ENCODE measurements at places on chromosomes 7 and 10.

DNA sequence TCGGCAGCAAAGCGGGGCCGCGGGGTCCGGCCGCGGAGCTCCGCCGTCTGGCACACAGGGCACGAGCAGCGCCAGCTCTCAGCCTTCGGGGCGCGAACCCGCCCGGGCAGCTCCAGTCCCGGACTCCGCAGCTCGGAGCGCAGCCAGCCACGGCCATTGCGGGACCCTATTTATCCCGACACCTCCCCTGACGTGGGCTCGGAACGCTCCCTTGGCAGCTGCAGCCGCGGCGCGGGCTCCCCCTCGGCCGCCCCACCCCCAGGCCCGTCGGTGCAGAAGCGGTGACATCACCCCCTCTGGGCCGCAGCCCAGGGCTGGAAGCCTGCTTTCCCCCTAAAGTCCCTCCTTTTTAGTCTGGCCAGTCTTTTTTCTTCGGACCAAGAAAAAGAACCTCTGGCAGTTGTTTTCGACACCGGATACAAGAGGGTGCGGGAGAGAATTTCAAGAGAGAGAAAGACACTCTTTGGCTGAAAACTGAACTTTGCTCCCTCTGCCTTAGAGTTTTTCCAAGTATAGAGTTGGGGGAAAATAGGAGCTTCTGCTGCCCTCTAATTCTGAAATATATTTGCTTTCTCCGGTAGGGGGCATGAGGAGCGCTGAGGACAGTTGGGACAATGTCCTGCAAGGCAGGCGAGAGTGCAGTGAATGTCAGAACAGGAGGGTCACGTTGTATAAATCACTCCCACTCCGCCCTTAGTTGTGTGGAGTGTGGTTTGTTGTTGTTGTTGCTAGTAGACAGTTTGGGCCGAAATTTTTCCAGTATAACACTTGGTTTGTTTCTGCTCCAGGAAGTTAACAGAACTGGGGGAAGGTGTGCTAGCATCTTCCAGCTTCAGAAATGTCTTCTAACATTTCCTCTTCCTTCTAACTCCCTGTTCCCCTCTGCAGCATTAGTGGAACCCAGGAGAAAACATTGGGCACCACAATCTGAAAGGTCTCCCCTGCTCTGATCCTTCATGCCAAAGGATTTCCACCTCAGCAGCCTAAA is at the start of gene SFRP4:
SFRP4 (minus strand) TSS at position 145 of the 988 bp plus-strand sequence. CDS start 280 bp downstream, outside the sequence.
- peak; percentile 74 for DNase-seq

- no peak for DNase-seq
These were observed 187.4 kb upstream of the TMEM72 start for GRCh38 chr10:44723619-44724325.

- DNase-seq, result no peak
These were observed 156.0 kb downstream of the ZNF33B start for GRCh38 chr10:42482411-42482810.

GRCh38 chr10:86299562-86299961 is 67.0 kb downstream of the GRID1 start:
- DNase-seq, result no peak

- DNase-seq, result no peak
These were observed 7.6 kb upstream of the UNC5B start for GRCh38 chr10:71204746-71205145.

DNA sequence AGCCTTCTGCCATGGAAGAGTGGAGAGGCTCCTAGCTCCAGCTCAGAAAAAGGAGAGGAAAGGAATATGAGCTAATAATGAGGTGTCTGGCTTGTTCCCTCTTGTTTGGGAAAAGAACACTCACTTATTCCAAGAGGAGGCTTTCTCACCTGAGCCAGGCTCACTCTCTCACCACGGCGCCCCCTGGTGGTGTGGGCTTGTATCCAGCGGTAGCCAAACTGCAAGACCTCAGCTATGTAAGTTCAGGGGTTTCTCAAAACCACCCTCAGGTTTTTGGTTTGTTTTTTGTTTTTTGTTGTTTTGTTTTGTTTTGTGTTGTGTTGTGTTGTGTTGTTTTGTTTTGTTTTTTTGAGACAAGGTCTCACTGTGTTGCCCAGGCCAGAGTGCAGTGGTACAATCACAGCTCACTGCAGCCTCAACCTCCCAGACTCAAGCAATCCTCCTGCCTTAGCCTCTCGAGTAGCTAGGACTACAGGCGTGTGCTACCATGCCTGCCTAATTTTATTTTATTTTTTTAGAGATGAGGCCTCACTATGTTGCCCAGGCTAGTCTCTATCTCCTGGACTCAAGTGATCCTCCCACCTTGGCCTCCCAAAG is 124.0 kb downstream of the TMEM130 start:
- peak; percentile 91 for DNase-seq

DNA sequence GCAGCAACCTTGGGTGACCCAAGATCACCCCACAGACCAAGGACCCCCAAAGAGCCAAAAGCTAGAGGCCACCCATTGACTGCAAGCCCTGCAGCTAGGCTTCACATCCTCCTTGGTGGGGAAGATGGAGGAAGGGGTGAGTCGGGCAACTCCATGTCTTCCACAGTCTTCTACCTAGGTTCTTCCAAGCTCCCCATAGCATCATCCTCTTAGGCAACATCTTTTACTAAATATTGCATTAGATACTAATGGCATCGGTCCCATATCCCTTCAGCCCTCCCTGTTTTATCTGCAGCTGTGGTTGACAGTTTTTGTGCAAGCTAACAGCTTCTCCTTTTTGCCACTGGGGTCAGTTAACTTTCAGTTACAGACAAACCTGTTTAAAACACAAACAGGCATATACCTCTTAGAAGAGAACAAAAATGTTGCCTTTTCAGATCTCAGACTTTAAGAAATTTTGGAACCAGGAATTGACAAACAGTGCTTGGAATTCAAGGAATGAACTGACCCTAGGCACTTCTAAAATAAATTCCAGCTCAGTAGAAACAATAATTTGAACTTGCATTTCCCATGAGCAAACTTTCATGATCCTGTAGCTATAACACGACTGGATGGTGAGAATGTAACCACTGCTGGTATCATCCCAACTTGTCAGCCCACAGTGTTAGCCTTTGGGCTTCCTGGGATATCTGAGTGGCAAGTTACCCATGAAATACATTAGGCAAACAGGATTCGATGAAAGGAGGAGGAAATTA is 33.9 kb upstream of the MSMB start:
- no peak for DNase-seq

- no peak for DNase-seq
These were observed 1028.3 kb downstream of the SORCS1 start for GRCh38 chr10:106136175-106136574.

- no peak for DNase-seq
These were observed 21.3 kb upstream of the LIPM start for GRCh38 chr10:88781206-88781605.

DNA sequence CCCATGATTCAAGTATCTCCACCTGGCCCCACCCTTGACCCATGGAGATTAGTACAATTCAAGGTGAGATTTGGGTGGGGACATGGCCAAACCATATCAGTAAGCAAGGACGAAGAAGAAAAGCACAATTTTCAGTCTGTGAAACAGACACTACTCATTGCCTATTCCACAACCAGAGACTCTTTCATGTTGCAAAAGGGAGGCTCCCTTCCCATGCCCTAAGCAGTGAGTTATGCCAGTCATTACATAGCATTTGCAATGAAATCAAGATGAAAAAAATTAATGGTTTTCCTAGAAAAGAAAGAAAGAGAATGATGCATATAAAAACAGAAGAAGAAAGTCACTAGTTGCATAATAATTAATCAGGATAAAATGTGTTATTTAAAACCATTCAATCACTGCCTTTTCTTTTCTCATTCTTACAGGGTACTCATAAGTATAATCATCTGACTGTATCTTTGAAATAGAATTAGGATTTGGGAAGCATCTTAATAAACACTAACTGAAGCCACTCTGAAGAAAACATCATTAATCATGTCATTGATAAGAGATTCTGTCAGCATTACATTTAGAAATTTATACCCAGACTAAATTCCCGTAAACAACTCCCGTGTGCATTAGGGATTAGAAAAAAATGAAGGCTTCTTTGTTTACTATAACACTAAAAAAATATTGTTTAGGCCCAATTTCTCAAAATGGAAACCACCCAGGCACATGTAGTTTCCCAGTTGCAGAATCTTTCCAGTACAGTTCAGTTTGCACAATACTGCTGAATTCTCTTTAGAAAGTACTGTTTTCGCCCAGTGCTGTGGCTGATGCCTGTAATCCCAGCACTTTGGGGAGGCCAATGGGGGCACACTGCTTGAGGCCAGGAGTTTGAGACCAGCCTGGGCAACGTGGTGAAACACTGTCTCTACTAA is 9.1 kb downstream of the PRPS1L1 start:
- no peak for DNase-seq

DNA sequence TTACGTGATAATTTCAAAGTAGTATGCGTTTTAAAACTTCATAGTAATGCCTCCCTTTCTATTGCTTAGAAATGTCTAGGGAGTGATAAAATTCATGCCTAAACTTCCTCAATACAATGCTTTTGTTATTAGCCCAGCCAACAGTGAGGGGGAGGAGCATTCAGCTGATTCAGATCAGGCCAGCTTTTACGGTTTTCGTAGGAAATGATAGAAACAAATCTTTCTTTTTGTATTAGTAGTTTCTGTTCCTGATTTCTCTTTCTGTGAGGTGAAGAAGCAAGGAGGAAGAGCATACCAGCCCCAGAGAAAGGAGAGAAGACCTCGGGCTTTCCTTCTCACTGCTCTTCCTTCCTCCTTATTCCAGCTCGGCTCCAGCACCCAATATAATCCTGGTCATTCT is 35.2 kb upstream of the ITPRID1 start:
- DNase-seq, result no peak

DNA sequence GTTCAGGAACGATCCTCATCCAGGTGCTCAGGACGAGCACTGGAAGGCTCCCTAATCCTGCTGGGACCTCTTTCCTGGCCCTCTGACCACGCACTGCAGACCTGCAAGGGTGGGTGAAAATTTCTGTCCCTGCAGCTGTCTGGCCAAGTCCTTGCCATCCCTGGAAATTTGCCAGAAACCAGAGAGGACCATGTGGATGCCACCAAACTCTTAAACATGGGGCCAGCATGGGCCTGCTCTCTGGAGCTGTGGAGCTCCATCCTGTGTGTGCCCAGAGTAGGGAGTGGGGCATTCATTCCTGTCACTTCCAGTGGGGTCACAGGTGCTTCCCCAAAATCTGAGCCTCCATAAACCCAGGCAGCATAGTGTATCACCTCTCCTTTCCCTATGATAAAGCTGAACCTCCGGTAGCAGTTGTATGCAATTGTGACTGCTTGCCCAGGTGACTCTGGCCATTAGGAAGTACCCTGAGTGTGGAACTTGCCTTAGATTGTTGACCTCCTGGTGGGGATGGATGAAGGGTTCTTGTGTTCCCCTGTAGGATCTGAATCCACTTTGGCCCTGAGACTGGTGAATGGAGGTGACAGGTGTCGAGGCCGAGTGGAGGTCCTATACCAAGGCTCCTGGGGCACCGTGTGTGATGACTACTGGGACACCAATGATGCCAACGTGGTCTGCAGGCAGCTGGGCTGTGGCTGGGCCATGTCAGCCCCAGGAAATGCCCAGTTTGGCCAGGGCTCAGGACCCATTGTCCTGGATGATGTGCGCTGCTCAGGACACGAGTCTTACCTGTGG is 57.1 kb downstream of the DMBT1 start:
- DNase-seq, result no peak

DNA sequence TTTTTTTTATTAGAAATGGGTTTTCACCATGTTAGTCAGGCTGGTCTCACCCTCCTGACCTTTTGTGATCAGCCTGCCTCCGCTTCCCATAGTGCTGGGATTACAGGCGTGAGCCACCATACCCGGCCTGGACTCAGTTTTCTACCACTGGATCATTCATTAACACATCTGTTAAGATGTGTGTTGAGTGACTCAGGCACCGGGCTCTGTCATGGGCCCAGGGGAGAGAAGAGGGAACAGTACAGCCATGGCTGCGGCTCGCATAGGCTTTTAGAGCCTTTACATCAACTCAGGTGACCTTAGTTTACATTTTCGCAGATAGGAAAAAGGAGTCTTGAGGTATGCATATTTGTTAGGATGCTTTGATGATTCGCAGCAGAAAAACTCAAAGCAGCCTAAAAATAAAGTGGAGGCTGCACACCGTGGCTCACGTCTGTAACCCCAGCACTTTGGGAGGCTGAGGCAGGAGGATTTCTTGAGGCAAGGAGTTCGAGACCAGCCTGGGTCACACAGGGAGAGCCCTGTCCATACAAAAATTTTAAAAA is 3.1 kb upstream of the ARPC1B start:
- no peak for DNase-seq

DNA sequence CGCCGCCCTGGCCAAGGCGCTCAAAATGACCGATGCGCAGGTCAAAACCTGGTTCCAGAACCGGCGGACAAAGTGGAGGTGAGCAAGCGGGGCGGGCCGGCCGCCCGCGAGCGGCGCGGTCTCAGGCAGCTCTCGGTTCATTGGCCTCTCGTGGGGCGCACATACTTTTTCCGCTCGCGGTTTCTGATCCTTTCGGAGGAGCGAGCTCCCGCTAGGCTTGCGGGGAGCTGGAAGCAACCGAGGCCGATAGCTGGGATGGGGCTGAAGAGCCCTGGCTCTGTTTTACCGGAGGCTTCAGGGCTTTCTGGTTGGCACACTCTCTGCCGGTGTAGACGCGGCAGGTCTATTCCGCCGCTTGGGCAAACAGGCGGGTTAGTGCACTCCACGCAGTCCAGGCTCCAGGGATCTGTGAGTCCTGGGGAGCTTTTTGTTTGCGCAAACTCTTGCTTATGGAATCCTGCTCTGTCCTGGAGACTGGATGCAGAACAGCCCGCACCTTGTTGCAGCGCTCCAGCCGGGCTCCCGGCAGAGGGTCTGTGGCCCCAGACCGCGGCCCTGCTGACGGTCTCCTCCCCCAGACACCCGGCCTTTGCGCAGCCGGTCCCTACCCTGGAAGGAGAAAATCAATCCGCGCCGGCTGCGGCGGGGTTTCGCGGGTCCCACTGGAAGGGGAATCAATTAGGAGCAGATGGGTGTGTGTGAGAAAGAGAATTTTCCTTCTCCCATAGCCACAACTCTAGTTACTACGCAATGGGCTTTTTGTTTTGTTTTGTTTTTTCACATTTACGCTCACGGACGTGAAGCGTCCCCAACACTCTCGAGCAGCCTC is 3.4 kb downstream of the TLX1 start:
- no peak for DNase-seq

DNA sequence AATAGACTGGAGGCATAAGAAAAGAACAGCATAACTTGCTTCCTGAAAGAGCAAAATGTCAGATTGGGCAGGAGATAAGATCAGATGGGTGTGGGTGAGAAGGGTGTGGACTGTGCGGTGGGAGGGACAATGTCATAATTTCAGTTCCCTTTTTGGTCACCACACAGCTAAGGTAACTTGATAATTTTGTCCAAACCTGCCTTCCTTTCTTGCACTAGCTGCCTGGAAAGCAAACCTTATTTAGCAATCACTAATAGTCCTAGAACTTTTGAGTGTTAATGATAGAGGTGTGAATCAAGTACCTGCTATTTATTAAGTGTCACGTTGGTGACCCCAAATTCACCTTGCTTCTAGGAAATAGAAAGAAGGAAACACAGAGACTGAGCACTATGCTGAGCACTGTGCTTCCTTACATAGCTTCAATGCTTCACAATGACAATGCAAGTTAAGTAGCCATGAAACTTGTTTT is 72.4 kb upstream of the SP4 start:
- DNase-seq, result no peak

GRCh38 chr7:131826960-131827359 is 270.5 kb upstream of the PODXL start:
- peak; percentile 13 for DNase-seq
